ENCODE measurements at places on chromosomes 3 and 15.

- no peak for DNase-seq
These were observed 51.8 kb upstream of the PPARG start for GRCh38 chr3:12237076-12237475.

DNA sequence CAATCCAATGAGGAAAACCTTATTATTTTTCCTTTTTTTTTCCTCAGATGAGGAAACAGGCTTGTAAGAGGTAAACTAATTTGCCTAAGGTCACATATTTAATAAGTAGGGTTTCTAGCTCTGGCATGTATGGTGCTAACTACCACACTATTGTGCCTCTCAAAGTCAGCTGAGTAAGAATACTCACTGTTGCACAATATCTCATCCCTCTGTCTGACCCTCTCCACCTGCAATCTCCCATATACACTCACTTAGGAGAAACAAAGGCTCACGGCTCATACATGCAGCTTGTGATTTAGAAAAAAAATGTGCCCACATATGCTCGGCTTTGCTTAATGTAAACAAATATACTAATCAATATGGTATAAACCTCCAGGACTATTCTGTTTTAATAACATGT, 10.4 kb upstream of the ARIH1 start:
- no peak for DNase-seq

- no peak for DNase-seq
These were observed 85.9 kb downstream of the FEZF2 start for GRCh38 chr3:62287392-62287927.

DNA sequence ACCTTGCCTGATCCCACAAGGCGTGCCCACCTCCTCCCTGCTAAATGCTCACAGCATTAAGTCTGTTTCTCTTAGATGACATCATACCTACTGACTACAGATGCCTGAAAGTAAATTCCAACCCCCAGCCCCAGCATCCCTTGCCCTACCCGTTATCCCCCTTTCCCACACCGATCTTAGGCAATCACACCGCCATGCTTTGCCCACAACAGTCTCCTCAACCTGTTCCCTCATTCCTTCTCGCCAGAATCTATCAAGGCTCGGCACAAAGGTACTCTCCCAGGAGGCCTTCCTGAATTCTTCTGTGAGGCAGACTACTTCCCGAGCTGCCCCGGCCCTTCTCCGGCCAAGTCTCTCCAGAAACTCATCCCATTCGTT, 789 bp upstream of the SEC61A1 start:
- DNase-seq: no peak

DNA sequence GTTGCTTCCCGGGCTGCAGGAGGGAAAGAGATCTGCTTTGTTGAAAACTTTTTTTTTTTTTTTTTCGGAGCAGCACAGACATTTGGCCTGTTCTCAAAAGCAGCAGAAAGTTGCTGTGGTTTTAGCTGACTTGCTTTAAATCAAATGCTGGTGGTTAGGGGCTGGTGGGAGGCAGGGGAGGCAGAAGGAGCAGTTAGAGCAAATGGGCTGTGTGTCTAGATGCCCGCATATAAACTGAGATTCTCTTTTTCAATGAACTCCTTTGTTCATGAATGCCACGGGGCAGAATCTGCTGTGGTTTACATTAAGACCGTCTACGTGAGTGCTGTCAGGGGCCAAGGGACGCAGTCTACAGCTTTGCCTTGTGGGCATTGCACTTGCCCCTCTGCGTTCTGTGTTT, 95.9 kb downstream of the FLNB start:
- no peak for DNase-seq

DNA sequence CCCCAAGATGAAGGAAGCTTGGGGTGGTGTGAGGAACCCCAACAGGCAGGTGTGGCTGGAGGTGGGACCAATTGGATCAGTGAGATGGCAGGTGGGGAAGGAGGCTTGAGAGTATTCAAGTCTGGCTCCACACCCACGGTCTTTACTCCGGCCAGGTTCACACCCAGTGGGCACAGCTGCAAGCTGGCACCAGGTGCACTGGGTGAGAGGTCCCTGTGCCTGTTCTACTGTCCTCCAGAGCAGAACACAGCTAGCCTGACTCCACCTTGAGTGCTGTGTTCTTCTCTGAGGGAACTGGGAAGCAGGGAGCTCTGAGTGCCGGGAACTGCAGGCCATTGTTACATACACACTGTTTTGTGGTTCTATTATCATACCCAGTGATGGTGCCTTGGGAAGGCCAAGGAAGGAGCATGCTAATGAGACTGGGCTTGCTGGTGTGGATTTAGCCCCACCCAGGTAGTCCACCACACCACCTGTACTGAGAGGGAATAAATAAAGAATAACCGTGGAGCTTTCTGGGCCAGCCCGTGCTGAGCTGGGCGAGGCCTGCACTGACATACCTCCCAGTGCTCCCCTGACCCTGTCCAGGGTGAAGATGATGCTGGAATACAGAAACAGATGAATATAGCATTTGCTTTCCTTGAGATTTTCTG, 93.4 kb downstream of the ABHD5 start:
- DNase-seq: no peak
